T47D (cell line): ENCODE measurements at places on chromosomes 4 and X.

- DNase-seq: peak; percentile 25
These were observed 15.3 kb downstream of the SEPSECS start for GRCh38 chr4:25144870-25145481.

DNA sequence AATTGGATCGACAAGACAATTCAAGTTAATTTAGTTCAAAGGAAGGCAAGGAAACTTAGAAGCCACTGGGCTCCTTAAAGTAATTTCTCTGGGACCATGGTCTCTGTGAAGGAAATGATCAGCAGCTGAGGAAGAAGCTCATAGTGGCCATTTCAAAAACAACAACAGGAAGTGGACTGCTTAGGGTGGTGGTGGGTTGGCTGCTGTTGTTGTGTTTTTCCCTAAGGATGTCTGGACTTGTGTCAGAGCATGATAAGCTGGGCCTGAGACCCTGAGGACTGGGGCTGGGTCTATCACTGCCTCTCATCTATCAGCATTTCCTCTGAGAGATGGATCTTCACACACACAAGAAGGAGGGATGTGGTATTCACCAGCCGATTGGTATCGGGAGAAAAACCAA is 18.3 kb downstream of the KDR start:
- no peak for DNase-seq

DNA sequence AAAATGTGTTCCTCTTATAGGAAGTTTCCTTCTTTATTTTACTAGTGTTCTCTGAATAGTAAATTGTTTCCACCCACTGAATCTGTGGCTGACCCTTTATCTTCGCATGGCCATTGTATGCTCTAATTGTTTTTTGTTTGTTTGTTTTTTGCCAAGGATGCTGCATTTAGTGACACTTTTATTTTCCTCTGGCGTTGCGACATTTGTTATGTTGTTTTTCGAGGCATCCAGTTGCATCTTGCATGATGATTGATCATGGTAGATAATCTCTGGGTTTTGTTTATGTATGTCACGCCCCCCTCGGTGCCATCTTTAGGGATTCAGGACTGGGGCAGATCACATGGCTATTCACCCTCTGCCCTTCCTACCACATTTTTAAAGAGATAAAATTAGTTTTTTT is 2.2 kb downstream of the NMU start:
- DNase-seq: no peak

- no peak for DNase-seq
These were observed 224.2 kb upstream of the ANXA10 start for GRCh38 chr4:167868163-167868562.

DNA sequence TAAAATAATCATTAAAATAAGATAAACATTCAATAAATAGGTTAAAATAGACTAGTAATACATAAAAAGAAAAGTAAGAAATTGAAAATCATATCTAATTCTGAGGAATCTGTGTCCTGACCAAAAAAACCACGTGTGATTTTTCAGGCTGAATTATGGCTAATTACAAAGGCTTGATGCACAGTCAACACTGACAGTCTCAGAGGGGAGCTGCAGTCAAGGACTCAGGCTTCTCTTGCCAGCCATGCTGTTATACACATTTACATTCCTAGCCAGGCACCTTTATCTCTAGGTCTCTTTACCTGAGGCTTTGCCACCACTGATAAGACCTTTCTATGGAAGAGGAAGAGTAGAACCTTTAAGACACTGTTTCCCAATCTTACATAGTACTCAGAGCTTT is 1737.7 kb upstream of the PCDH10 start:
- DNase-seq: no peak

- DNase-seq: no peak
These were observed 23.8 kb downstream of the F9 start for GRCh38 chrX:139554376-139554775.

DNA sequence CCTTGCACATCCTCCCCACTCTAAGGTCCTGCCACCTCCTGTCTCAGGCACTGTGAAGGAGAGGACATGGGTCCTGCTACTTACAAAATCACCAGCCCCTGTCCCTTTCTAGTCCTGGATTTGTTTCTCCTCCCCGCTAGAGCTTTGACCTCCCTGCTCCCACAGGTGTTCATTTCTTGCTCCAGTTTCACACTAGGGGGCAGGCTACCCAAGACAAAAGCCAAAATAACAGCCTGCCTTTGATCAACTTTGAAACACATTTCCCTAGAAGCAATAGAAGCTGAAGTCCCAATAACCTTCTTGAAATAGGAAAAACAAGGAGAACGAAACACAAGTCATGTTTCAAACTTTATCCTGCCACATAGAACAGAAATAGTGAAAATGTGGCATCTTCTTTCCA is 164.4 kb downstream of the QDPR start:
- DNase-seq: peak; percentile 16

DNA sequence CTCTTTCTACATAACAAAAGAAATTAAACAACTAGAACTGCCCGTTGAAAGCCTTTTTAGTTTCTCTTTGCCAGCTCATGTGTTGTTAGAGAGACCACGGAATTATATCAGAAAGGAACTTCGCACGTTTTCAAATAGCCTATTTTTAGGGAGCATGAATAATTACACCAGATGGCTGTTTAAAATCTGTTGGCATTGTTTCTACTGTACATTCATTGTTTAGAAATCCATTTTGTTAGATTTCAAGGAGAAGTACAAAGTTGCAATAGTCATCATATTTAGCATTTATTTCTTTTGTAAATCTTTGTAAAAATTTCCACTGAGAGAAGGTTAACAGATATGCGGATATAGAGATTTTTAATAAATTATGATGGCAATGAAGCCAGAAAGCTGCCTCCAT is 403.0 kb upstream of the HS3ST1 start:
- DNase-seq: no peak

DNA sequence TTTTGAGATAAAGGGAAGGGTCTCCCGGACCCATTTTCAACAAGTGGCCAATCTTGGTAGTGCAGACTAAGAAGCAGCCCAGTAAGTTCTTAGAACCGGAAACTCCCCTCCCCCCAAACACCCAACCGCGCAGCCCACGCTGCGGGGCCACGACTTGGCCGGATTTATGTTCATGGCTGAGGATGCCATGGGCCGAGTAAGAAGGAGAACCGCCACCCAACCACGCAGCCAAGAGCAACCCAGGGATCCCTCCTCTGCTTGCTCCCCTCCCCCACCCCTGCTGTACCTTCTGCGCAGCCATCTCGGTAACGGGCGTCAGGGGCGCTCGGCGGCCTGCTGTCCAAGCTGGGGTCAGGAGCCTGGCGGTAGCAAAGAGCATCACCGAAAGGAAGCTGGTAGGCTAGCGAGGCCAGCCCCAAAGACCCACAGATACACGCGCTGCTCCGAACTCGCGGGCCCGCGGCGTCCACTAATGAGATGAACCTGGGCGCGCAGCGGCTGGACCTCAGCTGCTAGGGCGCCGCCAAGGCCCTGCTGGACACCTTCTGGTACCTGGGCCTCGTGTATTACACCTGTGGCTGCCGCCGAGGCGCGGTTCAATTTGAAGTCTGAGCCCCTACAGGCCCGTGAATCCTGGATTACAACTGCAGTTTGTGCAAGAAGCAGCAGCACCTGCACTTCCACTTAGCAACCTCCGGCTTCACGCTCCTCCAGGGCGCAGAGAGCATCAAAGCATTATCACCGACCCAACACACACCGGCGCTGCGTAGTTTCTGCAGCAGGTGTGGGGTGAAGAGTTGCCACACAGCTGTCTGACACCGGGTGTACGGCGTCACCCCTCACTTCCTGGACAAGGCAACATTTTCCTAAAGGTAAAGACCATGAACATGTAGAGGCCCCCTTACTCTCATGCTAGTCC is 63.4 kb downstream of the NUDT10 start:
- no peak for DNase-seq

- DNase-seq: no peak
These were observed 97.7 kb upstream of the RBPJ start for GRCh38 chr4:26223155-26223554.

DNA sequence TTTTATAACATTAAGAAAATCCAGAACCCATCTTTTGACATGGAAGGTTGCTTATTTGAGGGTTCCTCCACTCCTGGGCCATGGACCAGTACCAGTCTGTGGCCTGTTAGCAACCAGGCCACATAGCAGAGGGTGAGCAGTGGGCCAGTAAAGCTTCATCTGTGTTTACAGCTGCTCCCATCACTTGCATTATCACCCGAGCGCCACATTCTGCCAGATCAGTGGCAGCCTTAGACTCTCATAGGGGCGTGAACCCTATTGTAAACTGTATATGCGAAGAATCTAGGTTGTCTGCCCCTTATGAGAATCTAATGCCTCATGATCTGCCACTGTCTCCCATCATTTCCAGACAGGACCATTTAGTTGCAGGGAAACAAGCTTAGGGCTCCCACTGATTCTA is 58.6 kb downstream of the NDST4 start:
- DNase-seq: no peak

GRCh38 chr4:126004941-126005340 is 690.2 kb downstream of the FAT4 start:
- DNase-seq: no peak

DNA sequence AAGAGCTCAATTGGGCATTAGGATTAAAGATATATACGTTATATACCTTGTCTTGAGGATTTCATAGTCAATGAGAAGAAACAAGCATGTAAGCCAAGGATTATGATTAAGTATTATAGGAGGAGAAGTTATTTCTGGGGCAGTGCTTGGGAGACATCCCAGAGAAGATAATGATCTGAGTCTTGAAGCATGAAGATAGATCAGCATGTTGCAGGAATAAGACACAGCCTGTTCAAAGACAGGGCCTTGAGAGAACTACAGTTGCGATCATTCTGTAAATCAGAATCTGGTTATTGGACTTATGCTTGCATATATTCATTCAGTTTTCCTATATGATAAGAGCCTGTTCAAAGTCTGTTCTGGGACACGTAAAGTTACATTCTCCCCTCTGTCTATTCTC is 862.2 kb upstream of the FTHL17 start:
- no peak for DNase-seq

- DNase-seq: no peak
These were observed 11.9 kb upstream of the MXD4 start for GRCh38 chr4:2273657-2274319.

- DNase-seq: no peak
These were observed 18.9 kb upstream of the DUSP9 start for GRCh38 chrX:153628129-153628528.

DNA sequence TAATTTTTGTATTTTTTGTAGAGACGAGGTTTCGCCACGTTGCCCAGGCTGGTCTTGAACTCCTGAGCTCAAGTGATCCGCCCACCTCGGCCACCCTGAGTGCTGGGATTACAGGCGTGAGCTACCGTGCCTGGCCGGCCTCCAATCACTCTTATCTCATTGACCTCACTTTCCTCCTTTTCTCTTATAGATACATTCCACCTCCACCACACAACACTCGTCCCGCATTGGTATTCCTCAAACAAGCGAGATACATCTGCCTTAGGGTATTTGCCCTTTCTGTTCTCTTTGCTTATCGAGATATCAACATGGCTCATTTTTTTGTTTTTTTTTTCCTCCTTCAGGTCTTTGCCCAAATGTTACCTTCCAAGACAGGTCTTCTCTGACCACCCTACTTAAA is 1.8 kb upstream of the PRPS1 start:
- peak; percentile 54 for DNase-seq

DNA sequence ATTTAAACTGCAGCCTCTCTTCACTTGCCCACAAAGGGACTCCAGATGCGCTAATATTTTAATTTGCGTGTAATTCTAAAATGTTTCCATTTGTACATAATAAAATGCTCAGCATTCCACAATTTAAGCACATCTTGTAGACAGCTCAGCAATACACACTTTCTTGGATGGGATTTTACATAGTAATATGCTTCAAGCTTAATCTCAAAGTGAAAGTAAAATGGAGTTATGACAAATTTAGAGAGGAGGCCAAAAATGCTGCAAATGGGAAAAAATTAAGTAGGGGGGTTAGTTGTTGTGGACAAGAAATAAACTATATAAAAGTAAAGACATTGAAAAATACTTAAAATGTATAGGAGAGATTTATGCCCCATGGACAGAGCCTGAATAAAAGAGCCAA is 149.1 kb downstream of the FBXO8 start:
- DNase-seq: no peak

DNA sequence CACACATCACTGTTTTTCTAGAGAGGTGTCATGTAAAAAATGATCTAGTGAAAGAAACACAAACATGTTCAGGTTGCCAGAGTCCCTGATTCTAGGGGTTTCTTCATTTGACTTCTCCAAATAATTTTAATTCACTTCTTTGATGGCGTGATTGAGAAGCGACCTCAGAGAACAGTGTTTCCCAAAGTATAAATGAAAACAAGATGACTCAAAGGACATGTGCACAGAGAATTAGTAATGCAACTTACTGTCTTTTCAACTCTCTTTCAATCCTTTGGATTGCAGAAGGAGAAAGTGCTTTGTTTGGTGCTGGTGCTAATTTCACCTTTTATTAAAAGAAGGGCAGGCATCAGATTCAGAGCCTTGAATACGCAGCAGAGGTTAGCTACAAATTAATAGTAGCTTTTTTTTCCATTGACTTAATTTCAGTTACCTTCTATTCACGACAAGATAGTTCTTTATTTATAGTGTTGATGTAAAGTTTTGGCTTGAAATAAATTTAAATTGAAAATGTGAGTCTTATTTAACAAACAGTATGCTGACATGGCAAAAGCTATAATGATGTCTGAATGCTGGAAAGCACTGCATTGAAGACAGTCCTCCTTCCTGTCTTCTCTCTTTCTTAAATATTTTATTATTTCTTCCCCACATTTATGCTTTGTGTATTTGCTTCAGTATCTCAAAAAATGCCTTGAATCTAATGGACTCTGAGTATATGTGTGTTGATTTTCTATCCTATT is 85.1 kb downstream of the SLC10A7 start:
- DNase-seq: no peak

DNA sequence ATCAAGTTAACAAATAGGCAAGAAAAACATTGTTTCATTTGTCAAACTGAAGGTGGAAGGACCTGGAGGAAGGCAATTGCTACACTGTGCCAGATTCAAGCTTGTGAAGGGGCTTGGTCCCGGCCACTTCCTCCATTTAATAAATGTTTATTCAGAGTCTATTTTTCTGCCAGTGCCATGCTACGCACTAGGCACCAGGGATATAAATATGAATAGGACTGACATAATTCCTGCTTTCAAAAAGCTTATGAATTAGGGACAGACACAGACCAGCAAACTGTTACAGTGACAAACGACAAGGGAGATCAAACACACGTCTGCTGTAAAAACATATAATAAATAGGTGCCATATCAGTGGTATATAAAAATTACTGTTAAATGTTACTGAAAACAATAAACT is 571 bp downstream of the TLR6 start:
- DNase-seq: no peak

GRCh38 chr4:169252339-169253112 is 18.2 kb downstream of the SH3RF1 start:
- no peak for DNase-seq

- DNase-seq: no peak
These were observed 72.2 kb downstream of the BLTP1 start for GRCh38 chr4:122224348-122224747.

DNA sequence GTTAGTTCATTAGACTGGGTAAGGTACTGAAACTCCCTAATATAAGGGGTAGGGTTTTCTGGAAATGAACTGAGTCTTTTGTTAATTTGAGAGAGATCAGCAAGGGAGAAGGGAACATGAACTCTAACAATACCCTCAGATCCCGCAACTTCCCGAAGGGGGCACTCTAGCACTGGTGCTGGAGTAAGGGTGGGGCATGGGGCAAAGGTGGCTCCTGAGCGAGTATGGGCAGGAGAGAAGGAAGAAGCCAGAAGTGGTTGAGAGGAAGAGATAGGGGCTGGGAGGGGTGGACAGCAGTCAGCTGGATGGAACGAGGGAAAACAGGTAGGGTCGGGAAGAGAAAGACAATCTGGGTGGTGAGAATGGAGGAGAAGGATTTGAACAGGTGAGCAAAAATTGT is 183.2 kb upstream of the MAGEE2 start:
- DNase-seq: peak; percentile 13

- DNase-seq: no peak
These were observed 17.5 kb downstream of the IL13RA2 start for GRCh38 chrX:114999906-115000305.
